ENCODE measurements at places on chromosomes 2 and 18. TPM values are rescaled to one million over a fixed set of nuclear protein-coding genes. Genes with fewer than 3 reads are reported as not detected.

DNA sequence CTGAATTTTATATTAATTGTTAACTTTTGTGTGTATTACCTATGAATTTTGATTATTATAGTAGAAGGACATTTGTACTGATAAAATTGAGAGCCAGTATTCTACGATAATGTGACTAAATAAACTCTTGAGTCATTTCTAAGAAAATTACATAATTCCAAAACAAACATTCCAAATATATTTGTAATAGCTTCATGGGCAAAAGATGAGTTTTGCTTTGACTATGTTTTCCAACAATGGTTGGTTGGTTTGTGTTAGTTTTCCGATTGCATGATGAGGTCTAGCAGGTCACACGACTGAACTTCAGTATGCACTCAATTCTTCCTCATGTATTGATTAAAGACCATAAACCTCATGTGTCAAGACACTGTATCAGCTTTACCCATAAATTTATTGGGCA, 71.7 kb upstream of the WDR75 start:
- no peak for DNase-seq

PID1 gene
- 1.0 TPM for total RNA-seq

DNA sequence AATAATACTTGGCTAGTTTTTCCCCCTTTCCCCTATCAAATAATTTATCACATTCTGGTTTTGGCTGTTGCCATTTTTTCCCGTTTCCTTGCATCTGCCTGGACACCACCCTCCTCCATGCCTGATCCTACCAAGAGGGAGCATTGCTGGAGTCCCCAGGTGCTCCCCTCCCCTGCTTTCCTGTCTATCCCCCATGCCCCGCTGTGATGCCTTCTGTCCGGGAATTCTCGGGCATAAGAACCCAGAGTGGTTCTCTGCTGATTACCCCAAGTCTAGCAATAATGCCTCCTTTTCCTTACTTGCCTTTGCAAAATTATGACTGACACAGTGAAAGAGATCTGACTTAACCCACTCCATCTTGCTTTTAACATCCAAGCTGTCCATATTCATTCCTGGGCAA, 248.0 kb upstream of the PXDN start:
- DNase-seq = no peak

TYW5 gene
- total RNA-seq = 8.7 TPM

- DNase-seq = no peak
Observed at GRCh38 chr2:174246944-174247381, 1.4 kb downstream of the OLA1 start.

NYAP2 gene
- total RNA-seq = not detected

- DNase-seq = no peak
Observed at GRCh38 chr2:65030476-65031332, 25.5 kb upstream of the CEP68 start.

MTLN gene
- total RNA-seq = 67.4 TPM

MRPS9 gene
- total RNA-seq = 34.4 TPM

GDF7 gene
- total RNA-seq = 3.2 TPM

GREB1L gene
- total RNA-seq = 7.5 TPM

DNA sequence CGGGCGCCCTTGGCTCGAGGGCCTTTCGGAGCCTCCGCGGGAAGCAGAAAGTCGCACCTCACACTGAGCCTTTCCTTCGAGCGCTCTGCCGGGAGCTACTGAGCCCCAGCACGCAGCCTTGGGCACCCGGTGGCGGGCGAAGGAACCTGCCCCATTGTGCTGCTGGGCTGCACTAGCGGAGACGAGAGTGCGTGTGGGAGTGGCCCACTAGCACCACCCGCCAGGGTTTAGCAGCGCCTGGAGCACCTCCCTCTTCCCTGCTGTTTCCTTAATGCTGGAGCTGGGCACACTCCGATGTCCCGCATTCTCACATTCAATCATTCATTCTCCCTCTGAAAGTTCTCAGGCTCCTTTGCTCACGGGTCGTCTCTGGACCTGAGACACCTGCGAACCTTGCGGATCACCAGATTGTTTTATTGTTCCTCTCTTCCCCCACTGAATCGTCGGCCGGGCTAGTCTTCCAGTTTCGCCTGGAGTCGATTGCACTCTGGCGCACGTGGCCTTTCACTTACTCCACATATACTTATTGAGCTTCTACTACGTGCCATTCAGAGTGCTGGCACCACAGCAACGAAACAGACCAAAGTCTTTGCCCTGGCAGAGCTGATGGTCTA, 8.5 kb upstream of the PAX3 start:
- DNase-seq = no peak

SPTBN1 gene
- total RNA-seq = 447 TPM

PDE1A gene
- total RNA-seq = 203 TPM

DNA sequence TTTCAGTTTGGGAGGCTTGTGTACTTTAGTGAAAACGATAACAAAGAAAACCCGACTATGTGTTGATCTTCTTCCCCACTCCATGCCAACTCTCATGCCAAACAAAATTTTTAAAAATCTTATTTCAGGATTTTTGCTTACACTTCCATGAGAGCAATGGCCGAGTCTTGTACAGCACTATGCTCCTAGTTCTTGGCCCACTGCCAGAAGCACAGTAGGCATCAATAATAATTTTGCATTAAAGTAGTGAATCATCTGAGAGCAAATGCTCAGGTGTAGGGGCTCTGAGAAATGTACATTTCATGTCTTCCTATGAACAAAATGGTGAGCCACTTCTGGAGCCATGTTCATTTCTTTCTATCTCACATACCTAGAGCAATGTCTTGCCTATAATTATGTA, 62.2 kb downstream of the MAP3K19 start:
- DNase-seq = no peak

GRCh38 chr18:45998244-45998643, 31.1 kb upstream of the EPG5 start:
- DNase-seq = no peak

- peak; percentile 82 for DNase-seq
Observed at GRCh38 chr2:230778350-230779063, 65.9 kb downstream of the CAB39 start.

Data from renal cortical epithelial cell (primary cell).